ENCODE measurements at places on chromosomes 11 and 22.

GRCh38 chr11:68528630-68529029 is 68.1 kb downstream of the PPP6R3 start:
- no peak for DNase-seq

DNA sequence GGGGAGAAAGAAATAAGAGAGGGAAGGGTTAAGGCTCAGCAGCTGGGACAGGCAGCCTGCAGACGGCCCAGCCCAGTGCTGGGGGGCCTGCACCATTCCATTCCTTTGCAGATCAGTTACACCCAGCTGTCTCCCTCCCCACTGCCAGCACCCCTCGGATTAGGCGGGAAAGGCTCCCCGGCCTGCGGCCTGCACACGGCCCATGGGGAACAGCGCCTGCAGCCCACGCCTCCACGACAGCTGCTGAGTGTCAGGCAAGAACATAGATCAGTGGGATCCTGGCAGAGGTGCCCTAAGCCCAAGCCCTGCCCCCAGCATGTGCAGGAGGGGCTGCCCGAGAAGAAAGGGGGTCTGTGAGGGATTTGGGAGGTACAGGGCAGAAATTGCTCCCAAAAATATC is 65.8 kb upstream of the MYOD1 start:
- no peak for DNase-seq

DNA sequence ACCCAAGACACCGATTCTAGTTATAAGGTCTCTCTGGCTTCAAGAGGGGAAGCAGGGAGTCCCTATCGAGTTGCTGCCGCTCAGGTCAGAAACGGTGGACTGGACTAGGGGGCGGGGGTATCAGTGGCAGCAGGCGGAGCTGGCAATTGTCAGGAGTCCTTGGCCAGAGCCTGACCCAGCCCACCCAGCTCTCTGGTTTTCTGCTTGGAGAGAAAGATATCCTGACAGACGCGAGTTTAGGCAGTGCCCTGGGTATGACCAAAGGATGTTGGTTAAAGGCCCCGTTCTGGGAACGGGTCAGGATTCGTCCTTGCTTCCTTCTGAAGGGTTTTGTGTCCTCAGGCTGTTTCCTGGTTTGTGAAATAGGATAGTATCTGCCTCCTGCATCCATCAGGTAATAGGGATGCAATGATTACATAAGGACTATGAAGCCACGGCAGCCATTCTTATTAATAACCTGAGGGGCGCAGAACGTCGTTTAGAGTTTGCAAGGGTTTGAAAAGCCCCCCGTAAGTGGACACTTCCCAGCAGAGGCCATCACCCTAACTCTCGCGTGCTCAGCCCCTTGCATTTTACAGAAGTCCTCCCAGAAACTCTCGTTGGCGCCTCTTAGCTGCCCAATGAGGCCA is 700 bp upstream of the DEPDC5 start:
- no peak for DNase-seq

GRCh38 chr11:57269571-57270021 is 32.5 kb upstream of the APLNR start:
- DNase-seq, result no peak

DNA sequence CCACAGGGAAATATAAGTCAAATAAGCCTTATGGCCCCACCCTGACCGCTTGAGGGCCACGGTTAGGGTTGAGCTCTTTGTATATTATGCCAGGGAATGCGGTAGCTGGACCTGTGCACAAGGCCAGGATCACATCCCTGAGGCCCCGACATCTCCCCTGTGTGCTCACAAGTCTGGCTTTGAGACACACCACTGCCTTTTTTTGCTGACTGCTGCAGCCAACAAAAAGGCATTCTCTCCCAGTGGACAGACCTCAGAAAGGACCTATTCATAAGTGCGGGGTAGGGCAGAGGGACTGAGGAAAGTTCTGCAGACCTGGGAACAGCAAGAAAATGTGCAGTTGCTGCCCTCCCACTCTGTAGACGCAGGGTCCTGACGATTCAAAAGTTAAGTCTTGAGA is 3.4 kb upstream of the SIDT2 start:
- DNase-seq, result no peak

- no peak for DNase-seq
These were observed 70.6 kb upstream of the SEPTIN5 start for GRCh38 chr22:19643448-19644313.
